ENCODE measurements at places on chromosomes 5 and 9. TPM values are rescaled to one million over a fixed set of nuclear protein-coding genes. Genes with fewer than 3 reads are reported as not detected.

EMB gene
- 7.2 TPM for total RNA-seq

SPATA6L gene
- 1.9 TPM for total RNA-seq

PCDHB8 gene
- 0.15 TPM for total RNA-seq

GRM6 gene
- total RNA-seq, result not detected

IL13 gene
- total RNA-seq, result not detected

KIAA0825 gene
- 0.71 TPM for total RNA-seq

CCL27 gene
- total RNA-seq, result not detected

CCNI2 gene
- 0.07 TPM for total RNA-seq

LHX3 gene
- total RNA-seq, result 0.05 TPM

AFAP1L1 gene
- total RNA-seq, result 12.9 TPM

PCDHA11 gene
- total RNA-seq, result 0.07 TPM

DMRTA1 gene
- 0.56 TPM for total RNA-seq

PCA3 gene
- not detected for total RNA-seq

CRB2 gene
- 0.15 TPM for total RNA-seq

IFNK gene
- not detected for total RNA-seq

ARAP3 gene
- total RNA-seq, result 4.9 TPM

IL9 gene
- not detected for total RNA-seq

TRIM23 gene
- total RNA-seq, result 4.9 TPM

SLC36A2 gene
- not detected for total RNA-seq

NRARP gene
- 3.0 TPM for total RNA-seq

SAPCD2 gene
- 20.3 TPM for total RNA-seq

RLN1 gene
- total RNA-seq, result not detected

ZNF367 gene
- total RNA-seq, result 7.2 TPM

PDE4D gene
- 41.8 TPM for total RNA-seq

NCS1 gene
- total RNA-seq, result 53.2 TPM

GDA gene
- total RNA-seq, result 1.0 TPM

SHOC1 gene
- 0.02 TPM for total RNA-seq

ZDHHC11B gene
- total RNA-seq, result 1.4 TPM

IFNB1 gene
- not detected for total RNA-seq

MTREX gene
- 42.1 TPM for total RNA-seq

SYK gene
- 0.02 TPM for total RNA-seq

GBGT1 gene
- 0.95 TPM for total RNA-seq

P4HA2 gene
- 56.5 TPM for total RNA-seq

CDC20B gene
- 0.08 TPM for total RNA-seq

ACOT12 gene
- total RNA-seq, result 0.08 TPM

NUTM2F gene
- not detected for total RNA-seq

CSF2 gene
- 0.21 TPM for total RNA-seq

OR1J2 gene
- not detected for total RNA-seq

TXNDC8 gene
- not detected for total RNA-seq

LCN15 gene
- not detected for total RNA-seq

NR2F1 gene
- total RNA-seq, result 4.3 TPM

FBP2 gene
- not detected for total RNA-seq

PCDHB15 gene
- total RNA-seq, result 0.05 TPM

SPATA31C1 gene
- total RNA-seq, result not detected

ENC1 gene
- 3.4 TPM for total RNA-seq

SARDH gene
- 0.12 TPM for total RNA-seq

PCDHB6 gene
- 0.88 TPM for total RNA-seq

KCNIP1 gene
- total RNA-seq, result not detected

KIF27 gene
- 1.5 TPM for total RNA-seq

Measured in A549 treated with dexamethasone at 1 μM for 4 hours (cell line).